ENCODE measurements at places on chromosomes 3 and 15. TPM values are rescaled to one million over a fixed set of nuclear protein-coding genes. Genes with fewer than 3 reads are reported as not detected.

The ASB14 gene
- not detected for total RNA-seq

- peak; percentile 77 for DNase-seq
Measured at GRCh38 chr3:194089357-194090177, 46.4 kb upstream of the HES1 start.

The GOLGA8G gene
- not detected for total RNA-seq

GRCh38 chr3:121897296-121897695 is 3.1 kb downstream of the SLC15A2 start:
- no peak for DNase-seq

The CD96 gene
- 9.5 TPM for total RNA-seq

The ATP13A5 gene
- total RNA-seq = not detected
